CD4-positive, CD25-positive, alpha-beta regulatory T cell (primary cell): ENCODE measurements at places on chromosomes 6 and 20.

- DNase-seq: no peak
Observed at GRCh38 chr6:39951716-39952115, 17.5 kb upstream of the MOCS1 start.

GRCh38 chr6:168615837-168616236, 174.9 kb downstream of the SMOC2 start:
- DNase-seq: no peak

GRCh38 chr20:37727957-37728634, 34.3 kb downstream of the CTNNBL1 start:
- no peak for DNase-seq

GRCh38 chr6:10963113-10963512, 76.3 kb downstream of the SYCP2L start:
- DNase-seq: no peak

GRCh38 chr20:16243470-16243869, 329.8 kb downstream of the KIF16B start:
- no peak for DNase-seq

GRCh38 chr20:62053465-62054196, 12.1 kb downstream of the TAF4 start:
- DNase-seq: no peak

DNA sequence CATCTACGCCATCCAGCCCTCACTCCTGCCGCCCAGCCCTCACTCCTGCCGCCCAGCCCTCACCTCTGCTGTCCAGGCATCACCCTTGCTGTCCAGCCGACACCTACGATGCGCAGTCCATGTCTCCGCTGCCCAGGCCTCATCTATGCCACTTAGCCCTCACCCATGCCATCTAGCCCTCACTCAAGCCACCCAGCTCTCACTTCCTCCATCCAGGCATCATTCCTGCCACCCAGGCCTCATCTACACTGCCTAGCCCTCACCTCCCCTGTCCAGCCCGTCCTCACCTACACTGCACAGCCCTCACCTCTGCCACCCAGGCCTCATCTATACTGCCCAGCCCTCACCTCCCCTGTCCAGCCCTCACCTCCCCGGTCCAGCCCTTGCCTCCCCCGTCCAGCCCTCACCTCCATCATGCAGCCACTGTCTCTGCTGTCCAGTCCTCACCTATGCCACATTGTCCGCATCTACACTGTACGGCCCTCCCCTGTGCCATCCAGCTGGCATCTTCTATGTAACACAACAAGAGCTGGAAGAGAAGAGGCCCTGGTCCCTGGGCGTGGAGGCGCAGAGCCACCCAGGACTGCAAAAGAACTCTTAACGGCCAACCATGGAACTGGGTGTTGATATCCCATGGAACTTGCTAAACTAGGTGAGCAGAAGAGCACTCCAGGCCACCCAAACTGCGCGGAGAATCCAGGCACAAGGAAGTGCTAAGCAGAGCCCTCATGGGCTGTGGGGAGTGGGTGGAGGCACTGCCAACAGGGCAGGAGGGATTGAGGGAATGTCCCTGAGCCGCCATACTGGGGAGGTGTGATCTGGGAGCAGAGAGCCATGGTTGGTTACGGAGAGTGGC, 31.0 kb downstream of the RNASET2 start:
- DNase-seq: no peak

DNA sequence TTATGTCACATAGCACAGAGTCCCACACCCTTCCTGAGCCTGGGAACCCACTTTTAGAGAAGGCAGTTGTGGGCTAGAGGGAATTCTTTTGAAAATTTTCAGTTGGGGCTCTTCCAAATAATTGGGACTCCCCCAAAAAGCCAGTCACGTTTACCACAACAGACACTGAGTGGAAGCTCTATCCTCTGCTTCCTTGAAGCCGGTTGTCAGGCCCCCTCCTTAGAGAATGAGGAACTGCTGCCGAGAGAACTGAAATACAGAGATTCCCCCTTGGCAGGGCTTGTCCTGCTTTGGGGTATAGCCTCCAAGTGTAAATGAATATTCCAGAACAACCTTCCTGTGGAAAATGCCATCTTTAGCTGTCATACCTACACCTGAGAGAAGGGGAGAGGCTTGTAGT, 2.7 kb upstream of the JAG1 start:
- DNase-seq: no peak

GRCh38 chr6:105757512-105758200, 328.5 kb upstream of the PRDM1 start:
- no peak for DNase-seq

- no peak for DNase-seq
Observed at GRCh38 chr6:12776291-12776690, 59.7 kb downstream of the PHACTR1 start.

DNA sequence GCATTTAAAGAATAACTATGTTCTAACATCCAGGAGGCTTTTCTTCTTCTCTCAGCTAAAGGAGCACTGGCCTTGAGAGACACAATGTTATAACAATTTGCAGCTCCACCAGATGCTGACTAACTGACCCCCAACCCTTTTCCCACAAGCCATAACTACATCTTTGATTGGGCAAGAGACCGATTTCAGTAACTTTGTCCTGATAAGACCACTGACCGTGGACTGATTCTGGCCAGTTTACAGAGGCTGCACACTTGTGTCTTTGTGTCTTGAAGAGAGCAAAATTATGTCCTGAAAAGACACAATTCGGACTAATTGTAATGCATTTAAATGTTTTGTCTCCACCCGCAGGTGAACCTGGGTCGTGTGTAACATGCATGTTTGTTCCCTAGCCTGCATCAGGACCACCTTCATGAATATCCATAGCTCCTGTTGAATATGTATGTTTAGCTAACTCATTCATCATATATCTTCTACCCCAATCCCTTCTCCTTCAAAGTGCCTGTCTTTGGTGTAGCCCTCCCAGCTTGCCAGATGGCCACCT, 22.3 kb downstream of the ABRACL start:
- peak; percentile 16 for DNase-seq

GRCh38 chr6:4567141-4567540, 209.1 kb upstream of the CDYL start:
- DNase-seq: no peak

DNA sequence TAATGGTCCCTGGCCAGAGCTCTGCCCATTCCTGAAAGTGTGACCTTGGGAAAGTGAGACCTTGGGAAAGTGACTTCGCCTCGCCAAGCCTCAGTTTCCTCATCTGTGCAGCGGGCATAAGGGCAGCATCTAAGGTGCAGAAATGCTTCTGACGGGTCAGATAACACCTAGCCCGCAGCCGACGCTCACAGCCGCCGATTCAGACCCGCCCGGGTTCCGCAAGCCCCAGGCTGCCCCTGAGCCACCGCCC, 486 bp downstream of the FKBP1A start:
- DNase-seq: no peak

- no peak for DNase-seq
Observed at GRCh38 chr6:14718861-14719260, 527.0 kb upstream of the JARID2 start.

DNA sequence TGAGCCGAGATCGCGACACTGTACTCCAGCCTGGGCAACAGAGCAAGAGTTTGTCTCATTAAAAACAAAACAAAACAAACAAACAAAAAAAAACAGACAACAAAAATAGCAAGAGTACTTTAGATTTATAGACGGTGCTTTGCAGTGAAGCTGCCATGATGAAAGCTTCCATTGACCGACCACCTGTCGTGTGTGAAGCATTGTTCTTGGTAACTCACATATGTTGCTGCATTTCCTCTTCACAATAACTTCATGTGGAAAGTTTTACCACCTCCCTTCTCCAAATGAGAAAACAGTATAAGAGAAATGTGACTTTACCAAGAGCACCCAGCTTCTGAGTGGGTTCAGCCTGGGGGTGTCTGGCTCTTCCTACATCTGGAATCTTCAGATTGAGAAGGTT, 56.4 kb upstream of the PTGIS start:
- no peak for DNase-seq

DNA sequence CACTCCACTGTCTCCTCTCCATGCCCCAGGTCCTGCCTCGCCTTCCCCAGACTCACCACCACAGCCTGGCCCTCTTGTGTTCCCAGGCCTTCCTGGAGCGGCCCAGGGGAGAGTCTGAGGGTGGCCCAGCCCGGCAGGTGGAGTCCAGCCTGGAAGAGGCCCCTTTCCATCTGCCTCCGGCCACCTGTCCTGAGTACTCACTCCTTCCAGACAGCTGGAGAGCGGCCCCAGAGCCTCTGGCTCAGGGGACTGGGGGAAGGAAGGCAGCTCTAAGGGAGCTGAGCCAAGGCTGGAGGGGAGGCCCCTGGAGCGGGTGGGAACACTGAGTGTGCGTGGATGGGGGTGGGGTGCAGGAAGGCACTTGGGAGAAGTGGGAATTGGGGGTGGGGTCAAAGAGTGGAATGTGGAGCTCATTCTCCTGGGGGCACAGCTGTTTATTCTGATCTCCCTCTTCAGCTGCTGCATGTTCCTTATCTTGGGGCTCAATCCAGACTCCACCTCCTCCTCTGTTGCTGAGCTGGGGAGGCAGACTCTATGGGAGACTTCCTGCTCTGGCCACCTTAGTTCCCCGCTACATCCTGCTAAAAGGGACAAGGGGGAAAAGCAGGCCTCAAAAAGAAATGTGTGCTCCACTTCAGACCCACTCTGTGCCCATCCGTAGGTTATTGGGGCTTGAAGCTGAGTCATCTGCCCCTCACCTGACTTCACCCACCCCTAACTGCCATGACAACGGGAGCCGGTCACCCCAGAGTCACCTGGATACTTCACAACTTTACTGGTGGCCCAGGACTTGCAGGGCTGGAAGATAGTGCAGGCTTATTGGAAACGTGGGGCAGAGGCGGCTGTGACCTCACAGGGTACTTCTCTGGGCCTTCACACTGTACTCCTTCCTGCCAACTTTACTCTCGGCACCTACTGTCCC, 19.5 kb upstream of the TAF8 start:
- DNase-seq: no peak

DNA sequence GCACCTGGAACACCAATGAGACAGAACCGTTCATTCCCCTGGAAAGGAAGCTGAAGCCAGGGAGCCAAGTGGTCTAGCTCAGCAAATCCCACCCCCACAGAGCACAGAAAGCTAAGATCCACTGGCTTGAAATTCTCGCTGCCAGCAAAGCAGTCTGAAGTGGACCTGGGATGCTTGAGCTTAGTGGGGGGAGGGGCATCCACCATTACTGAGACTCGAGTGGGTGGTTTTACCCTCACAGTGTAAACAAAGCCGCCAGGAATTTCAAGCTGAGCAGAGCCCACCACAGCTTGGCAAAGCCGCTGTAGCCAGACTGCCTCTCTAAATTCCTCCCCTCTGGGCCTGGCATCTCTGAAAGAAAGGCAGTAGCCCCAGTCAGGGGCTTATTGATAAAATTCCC, 53.1 kb downstream of the KIF16B start:
- DNase-seq: no peak

DNA sequence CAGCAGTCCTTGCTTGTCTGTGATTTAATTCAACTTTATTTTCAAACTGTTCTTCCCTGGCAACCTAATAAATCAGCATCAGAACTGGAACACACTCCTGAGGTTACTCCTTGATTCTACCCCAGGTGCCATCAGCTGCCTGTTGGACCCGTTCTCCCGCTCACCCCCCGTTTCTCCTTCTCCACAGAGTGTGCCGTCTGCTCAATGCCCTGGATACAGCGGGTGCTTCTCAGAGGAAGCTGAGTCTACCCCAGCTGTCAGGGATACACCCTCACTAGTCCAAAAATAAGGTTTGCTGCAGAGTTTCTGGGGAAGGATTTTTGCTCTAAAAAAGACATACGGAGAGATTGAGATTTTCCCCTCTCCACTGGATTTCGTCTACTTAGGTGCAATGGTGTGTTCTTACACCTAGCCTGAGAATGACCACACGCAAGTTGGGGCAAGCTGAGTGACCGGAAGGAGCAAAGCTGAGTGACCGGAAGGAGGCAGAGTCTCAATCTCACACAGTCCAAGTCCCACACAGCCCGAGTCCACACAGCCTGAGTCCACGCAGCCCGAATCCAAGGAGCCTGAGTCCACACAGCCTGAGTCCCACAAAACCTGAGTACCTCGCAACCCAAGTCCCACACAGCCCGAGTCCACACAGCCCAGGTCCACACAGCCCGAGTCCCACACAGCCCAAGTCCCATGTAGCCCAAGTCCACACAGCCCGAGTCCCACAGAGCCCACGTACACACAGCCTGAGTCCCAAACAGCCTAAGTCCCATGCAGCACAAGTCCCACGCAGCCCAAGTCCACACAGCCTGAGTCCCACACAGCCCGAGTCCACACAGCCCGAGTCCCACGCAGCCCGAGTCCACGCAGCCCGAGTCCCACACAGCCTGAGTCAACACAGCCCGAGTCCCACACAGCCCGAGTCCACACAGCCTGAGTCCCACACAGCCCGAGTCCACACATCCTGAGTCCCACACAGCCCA, 58.6 kb upstream of the DACT2 start:
- no peak for DNase-seq

DNA sequence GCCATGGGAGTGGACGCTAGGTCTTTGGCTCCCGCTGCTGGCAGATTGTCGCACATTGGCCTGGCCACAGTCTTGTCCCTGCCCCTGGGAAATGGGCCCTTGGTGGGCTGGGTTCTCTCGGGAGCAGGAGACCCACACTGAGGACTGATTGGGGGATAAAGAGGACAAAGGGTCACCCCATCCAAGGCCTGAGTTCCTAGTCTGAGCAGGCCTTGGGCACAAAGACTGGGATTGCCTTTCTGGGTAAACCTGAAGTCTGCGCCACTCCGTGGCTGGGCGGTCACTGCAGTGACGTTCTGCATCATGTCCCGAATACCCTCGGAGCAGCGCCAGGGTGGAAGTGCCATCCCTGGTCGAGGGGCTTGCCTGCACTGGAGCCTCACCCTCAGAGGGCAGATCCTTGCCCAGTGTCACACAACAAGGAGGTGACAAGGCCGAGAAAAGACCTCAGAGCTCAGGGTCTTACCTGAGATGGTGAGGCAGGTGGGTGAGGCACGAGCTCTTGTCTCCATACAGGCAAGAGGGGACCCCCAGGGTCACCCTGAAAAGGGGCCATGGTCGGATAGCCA, 36.1 kb upstream of the ZBP1 start:
- DNase-seq: no peak

DNA sequence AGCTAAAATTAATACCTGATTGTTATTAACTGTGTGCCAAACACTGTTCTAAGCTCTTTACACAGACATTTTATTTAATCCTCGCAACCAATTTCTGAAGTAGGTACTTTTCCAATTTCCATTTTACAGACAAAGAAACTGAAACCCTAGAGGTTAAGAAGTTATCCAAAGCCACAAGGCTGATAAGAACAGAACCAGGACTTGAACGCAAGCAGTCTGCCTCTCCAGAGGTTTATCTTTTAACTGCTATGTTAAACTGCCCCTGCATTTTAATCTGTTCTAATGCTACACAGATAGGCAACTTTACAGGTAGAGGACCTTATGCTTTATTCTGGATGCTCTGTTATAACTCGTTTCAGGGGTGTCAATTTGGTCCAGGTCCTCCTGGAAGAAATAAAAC, 118.2 kb downstream of the SLC16A10 start:
- no peak for DNase-seq

- DNase-seq: no peak
Observed at GRCh38 chr6:53918854-53919510, 124.2 kb downstream of the LRRC1 start.

DNA sequence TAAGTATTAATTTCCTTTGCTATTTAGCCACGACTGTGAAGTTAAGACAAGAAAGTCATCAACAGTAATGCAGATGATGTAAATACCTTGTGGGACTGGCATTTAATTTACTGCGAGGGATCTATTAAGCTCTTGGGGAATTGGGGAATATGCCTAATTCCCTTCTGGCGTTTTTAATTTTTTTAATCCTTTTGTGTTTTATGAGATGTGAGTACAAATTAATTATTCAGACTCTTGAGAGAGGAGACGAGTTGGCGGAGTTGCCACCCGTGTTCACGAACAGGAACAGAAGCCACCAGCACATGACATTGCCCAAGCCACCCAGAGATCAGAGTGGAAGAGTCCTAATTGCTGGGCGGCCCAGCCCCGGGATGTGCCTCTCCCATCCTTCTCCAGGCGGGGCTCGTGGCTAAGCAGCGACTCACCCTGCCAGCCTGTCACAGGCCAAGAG, 533 bp upstream of the CRYBG1 start:
- no peak for DNase-seq
